ENCODE measurements at places on chromosomes 7 and 10.

DNA sequence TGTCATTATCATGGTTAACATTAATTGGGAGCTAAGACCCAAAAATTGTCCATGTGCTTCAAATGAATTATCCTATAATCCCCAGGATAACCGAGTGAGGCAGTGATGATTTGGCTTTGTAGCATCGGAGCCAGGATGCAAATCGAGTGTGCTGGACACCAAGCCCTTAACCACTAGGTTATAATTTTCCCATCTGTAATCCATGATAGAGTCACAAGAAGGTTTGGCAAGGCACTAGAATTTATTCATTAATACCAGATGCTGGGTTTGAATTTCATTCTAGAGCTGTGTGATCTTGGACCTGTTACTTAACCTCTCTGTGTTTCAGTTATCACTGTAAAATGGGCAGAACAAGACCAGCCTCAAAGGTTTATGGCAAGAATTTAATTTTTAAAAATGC, 21.0 kb upstream of the ITGB1 start:
- no peak overlapping the region for H3K27ac ChIP-seq
- no peak for DNase-seq
- H3K27me3 ChIP-seq: no peaks in the 10 kb centered on the region
- peaks cover 27% of the 10 kb centered on the region for H3K4me1 ChIP-seq
- no peak overlapping the region for H3K4me3 ChIP-seq

GRCh38 chr10:119253433-119254174, 46.2 kb downstream of the GRK5 start:
- H3K4me1 ChIP-seq: peaks cover 36% of the 10 kb centered on the region
- no peaks in the 10 kb centered on the region for H3K27me3 ChIP-seq
- no peak overlapping the region for H3K4me3 ChIP-seq
- no peaks in the 10 kb centered on the region for H3K36me3 ChIP-seq

DNA sequence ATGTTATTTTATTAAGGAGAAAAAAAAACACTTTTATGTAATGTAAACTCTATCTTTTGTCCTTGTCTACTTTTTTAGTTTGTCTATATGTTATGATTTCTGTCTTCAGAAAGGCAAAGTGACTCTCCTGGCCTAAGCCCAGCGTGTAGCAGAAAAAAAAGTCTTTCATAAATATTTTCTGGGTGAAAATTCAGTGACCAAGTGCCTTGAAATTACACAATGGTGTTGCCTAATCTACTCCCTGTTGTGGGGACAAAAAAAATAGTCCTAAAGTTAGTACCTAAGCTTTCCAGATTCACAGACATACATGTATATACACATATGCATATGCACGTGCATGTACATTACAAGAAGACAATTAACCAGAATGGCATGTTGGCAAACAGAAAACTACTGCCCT, 1257.8 kb upstream of the SORCS1 start:
- no peak overlapping the region for H3K4me3 ChIP-seq
- H3K36me3 ChIP-seq: no peaks in the 10 kb centered on the region
- no peak for DNase-seq
- no peak overlapping the region for H3K27ac ChIP-seq
- no peaks in the 10 kb centered on the region for H3K27me3 ChIP-seq

DNA sequence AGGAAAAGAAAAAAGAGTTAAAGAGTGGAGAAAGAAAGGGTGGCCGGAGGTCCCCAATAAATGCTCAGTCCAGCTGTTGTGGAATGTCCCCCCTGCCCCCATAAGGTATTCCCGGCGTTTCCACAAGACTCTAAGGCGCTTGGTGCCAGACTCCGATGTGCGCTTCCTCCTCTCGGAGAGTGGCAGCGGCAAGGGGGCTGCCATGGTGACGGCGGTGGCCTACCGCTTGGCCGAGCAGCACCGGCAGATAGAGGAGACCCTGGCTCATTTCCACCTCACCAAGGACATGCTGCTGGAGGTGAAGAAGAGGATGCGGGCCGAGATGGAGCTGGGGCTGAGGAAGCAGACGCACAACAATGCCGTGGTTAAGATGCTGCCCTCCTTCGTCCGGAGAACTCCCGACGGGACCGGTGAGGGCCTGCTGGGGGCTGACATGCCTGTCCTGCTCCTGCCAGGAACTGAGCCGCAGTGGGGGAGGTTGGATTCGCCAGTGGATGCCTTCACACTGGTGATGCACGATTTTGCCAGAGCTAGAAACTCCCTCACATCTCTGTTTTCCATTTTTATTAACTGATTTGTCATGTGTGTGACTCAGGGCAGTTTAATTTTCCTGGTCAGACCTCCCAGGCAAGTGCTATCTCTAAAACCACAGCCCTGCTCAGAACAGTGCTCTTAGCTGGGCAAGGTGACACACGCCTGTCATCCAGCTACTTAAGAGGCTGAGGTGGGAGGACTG, 34.2 kb downstream of the TACR2 start:
- no peaks in the 10 kb centered on the region for H3K27me3 ChIP-seq
- DNase-seq: no peak
- H3K4me3 ChIP-seq: no peak overlapping the region
- H3K4me1 ChIP-seq: no peaks in the 10 kb centered on the region
- H3K27ac ChIP-seq: no peak overlapping the region

DNA sequence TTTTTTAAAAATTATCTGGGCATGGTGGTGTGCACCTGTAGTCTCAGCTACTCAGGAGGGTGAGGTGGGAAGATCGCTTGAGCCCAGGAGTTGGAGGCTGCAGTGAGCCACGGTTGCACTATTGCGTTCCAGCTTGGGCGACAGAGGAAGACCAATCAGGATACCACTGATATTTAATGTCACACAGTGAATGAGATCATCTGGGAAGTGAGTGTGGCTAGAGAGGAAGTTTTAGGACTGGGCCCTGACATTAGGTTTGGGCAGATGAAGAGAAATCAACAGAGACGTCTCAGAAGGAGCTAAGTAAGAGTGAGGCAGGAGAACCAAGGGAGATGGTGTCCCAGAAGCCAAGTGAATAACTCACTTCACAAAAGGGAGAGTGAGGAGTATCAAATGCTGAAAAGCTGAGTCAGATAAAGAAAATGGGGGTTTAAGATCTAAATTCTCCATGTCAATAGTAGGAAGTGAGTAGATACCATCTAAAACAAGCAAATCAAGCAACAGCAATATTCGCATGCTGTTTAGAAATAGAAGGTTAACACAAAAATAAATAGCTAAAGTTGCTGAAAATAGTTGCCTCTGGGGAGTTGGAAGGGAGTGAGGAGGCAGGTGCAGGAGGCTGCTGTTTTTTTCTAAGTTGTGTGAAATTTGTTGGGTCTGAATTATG, 11.5 kb downstream of the PILRA start:
- no peak overlapping the region for H3K4me3 ChIP-seq
- H3K27me3 ChIP-seq: peaks cover 2% of the 10 kb centered on the region
- no peak for DNase-seq
- H3K36me3 ChIP-seq: no peaks in the 10 kb centered on the region
- peaks cover 9% of the 10 kb centered on the region for H3K4me1 ChIP-seq
- H3K27ac ChIP-seq: no peak overlapping the region

DNA sequence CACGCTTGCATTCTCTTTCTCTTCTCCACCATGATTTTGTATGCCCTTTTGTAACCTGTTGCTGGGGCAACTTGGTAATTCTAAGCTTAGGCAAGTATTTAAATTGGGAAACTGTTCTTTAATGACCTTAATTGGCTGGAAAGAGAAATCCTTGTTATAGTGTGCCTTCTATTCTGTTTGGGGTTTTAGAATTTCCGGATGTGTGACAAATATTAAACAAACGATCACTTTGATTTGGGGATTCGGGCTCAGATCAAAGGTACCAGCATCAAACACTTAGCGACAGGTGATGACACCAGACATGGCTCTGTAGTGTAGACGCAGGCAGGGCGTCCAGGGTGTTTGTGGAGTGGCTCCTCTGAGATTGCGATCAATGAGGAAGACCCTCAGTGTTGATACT, 55.0 kb downstream of the RAB11FIP2 start:
- no peak for DNase-seq
- H3K4me3 ChIP-seq: no peak overlapping the region
- no peaks in the 10 kb centered on the region for H3K4me1 ChIP-seq
- H3K27me3 ChIP-seq: no peaks in the 10 kb centered on the region
- H3K36me3 ChIP-seq: peaks cover 14% of the 10 kb centered on the region
